ENCODE measurements at places on chromosomes 1 and 21. TPM values are rescaled to one million over a fixed set of nuclear protein-coding genes. Genes with fewer than 3 reads are reported as not detected.

The PGBD5 gene
- 2.7 TPM for total RNA-seq

The SLC44A5 gene
- total RNA-seq: 0.11 TPM

The GBP6 gene
- 0.89 TPM for total RNA-seq

The DCAF8 gene
- total RNA-seq: 221 TPM

The SAMSN1 gene
- 1.8 TPM for total RNA-seq

The FLVCR1 gene
- 7.9 TPM for total RNA-seq

The OR2L13 gene
- not detected for total RNA-seq

DNA sequence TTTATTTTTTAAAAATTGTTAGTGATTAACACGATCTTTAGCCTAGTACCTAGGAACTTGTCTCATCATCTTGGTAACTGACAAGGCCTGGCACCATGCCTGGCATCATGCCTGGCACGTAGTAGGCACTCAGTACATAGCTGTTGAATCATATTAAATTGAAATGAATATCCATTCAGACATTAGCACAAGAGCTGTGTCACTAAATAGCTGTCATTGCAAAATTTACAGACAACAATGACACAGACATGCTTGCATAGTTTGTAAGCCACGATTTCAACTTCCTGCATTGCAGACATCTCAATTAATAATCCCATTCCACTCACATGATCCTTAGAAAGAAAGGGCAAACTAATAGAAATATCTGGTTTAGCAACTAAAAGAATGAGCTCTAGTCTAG lies 15.4 kb upstream of the PHACTR4 start:
- H3K4me3 ChIP-seq: no peak overlapping the region
- no peaks in the 10 kb centered on the region for H3K36me3 ChIP-seq
- H3K4me1 ChIP-seq: no peaks in the 10 kb centered on the region
- H3K27me3 ChIP-seq: no peaks in the 10 kb centered on the region

DNA sequence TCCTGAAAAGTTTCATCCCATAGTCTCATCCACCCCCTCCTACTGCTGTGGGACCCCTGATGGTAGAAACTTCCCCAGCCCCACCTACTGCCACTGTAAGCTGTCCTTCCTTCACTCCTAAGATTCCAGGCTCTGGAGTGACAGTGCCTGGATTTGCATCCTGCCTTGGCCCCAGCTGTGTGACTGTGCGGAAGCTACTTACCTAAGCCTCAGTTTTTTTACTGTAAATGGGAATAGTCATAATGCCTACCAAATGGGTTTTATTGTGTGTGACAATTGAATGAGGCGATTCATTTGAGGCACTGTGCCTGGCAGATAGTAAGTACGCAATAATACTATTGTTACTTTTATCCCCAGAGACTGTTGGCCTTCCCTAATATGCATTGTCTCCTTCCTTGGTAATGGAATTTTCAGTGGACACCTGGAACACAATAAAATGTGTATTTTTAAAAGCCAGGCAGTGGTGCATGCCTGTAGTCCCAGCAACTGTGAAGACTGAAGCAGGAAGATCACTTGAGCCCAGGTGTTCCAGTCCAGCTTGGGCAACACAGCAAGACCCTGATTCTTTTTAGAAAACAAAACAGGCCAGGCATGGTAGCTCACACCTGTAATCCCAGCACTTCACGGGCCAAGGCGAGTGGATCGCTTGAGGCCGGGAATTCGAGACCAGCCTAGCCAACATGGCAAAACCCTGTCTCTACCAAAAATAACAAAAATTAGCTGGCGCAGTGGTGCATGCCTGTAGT lies 55.0 kb upstream of the ZNF326 start:
- DNase-seq: peak; percentile 61
- H3K4me3 ChIP-seq: no peak overlapping the region
- peak overlapping the region; percentile 54 for H3K27ac ChIP-seq

- no peaks in the 10 kb centered on the region for H3K27me3 ChIP-seq
- H3K4me3 ChIP-seq: no peak overlapping the region
Measured at GRCh38 chr1:27299385-27300271, 22.3 kb upstream of the TMEM222 start.

DNA sequence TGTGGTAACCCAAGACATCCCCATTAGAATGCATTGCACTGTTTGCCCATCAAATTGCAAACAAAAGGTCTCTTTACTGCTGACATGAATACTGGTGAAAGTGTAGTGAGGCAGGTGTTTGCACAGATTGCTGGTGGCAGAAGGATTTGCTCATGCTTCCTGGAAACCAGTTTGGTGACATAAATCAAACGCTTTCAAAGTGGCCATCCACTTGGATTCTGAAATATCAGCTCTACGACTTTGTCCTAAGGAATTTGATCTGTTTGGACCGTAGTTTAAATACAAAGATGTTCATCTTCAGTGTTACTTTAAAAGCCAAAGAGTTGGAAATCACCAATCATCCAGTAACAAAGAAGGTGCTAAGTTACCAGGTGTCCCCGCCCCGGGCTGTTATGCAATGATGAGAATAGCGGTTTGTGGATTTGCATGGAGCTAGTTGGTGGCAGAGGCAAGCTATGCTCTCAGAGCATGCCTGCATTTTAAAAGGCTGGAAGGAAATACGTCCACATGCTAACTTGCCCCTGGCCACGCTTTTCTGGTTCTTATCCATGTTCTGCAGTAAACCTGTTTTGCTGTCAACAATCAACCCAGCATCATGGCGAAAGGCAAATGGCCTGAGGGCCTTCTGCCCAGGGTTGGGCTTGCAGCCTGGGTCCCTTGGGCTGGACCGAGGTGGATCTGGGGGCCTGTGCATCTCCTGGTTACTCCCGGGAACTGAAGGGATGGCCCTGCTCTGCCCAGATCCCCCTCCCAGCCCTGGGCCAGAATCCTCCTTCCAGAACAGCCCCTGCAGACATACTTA lies 49.2 kb downstream of the UMODL1 start:
- no peaks in the 10 kb centered on the region for H3K36me3 ChIP-seq
- no peaks in the 10 kb centered on the region for H3K27me3 ChIP-seq
- no peak overlapping the region for H3K4me3 ChIP-seq
- no peak for DNase-seq

DNA sequence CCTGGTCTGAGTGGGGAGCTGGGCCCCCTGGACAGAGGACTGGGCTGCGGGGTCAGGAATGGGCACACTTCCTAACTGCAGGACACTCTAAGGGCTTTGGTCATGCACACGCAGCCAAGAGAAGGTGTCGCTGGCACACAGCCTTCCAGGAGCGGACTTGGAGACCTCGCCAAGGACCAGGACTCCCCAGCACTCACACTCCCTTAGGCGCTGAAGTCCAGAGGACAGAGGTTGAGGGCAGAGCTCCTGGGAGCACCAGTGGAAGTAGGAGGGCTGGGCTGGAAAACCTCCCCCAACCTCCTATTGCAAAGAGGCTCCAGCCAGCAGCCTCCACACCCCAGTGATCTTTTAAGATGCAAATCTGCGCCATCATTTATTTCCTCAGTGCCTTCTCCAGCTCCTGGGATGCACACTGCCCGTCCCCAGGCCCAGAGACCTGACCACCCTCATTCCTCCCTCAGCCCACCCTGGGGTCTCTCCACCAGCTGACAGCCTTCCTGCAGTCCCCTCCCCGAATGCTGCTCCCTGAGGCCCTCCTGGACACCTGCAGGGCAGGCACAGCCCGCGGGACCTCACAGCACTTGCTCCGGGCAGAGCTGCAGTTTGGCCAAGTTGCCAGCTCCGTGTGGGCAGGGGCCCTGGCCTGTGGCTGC lies 3.0 kb downstream of the TSPEAR start:
- H3K36me3 ChIP-seq: no peaks in the 10 kb centered on the region
- no peak overlapping the region for H3K27ac ChIP-seq

DNA sequence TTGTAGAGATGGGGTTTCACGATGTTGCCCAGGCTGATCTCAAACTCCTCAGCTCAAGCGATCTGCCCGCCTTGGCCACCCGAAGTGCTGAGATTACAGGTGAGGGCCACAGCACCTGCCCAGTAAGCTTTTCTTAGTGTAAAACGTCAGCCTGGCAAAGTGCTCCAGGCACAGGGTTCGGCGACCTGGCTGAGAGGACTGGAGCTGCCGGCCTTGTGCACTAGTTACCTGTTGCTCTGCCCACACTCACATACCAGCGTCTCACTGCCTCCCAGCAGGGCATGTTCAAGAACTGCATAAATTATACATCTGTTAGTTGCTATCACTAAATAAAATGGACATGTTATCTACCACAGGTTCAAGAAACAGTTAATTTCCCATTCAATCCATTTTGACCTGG lies 55.2 kb downstream of the DEGS1 start:
- H3K36me3 ChIP-seq: peaks cover 3% of the 10 kb centered on the region
- H3K27me3 ChIP-seq: no peaks in the 10 kb centered on the region
- DNase-seq: no peak
- no peaks in the 10 kb centered on the region for H3K4me1 ChIP-seq
- no peak overlapping the region for H3K4me3 ChIP-seq
- H3K27ac ChIP-seq: no peak overlapping the region

DNA sequence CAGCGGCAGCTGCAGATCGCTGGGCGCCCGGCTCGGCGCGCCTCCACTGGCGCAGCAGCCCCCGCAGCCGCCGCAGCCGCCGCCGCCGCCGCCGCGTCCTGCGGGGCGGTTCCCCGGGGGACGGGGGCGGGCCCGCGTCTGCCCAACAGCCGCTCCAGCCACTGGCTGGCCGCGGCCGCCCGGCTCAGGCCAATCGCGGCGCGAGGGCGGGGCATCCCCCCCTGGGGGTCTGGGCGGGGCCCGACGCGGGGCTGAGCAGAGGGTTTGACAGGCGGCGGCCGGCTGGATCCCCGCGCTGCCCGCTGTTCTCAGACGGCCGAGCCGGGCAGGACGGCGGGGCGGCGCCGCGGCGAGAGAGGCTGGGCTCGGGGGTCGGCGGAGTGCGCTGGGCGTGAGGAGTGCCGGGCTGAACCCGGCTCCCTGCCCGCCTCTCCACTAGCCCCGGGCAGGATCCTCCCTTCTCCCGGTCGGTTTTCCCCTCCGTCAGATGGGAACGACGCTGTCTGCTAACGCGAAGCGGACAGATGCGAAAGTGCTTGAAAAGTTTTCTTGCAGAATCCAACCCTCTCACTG lies at the start of gene GLIS1:
TSS of gene GLIS1 (minus strand) at position 56 of the 573 bp plus-strand sequence. CDS start 1,100 bp downstream, outside the sequence.
- peak within 1 kb of the TSS; percentile 31 for H3K4me3 ChIP-seq
- H3K4me1 ChIP-seq: peaks cover 16% of the 10 kb centered on the region
- no peak within 1 kb of the TSS for H3K27ac ChIP-seq
- H3K36me3 ChIP-seq: no peaks in the 10 kb centered on the region

DNA sequence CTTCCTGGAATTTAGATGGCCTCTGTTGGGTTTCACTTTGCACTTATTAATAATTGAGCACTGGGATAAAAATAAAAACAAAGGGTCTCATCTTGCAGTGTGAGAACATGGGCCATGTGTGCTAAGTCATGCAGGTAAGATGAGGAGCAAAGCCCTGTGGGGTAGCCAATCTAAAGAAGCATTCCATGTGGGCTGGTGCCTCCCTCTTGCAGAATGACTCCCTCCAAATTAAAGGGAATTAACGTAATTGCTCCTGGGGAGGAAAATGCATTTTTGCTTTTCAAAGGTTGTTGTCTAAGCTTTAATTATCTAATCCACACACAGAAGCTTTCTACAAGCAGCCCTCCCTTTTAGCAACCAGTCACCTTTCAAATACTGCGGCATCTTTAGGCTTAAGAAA lies 69.8 kb downstream of the CDC14A start:
- H3K27me3 ChIP-seq: no peaks in the 10 kb centered on the region
- no peak for DNase-seq
- H3K36me3 ChIP-seq: no peaks in the 10 kb centered on the region
- no peak overlapping the region for H3K27ac ChIP-seq

GRCh38 chr1:169098380-169098779 lies 8.1 kb upstream of the ATP1B1 start:
- no peaks in the 10 kb centered on the region for H3K27me3 ChIP-seq
- H3K27ac ChIP-seq: no peak overlapping the region
- no peaks in the 10 kb centered on the region for H3K36me3 ChIP-seq

- H3K27ac ChIP-seq: peak within 1 kb of the TSS; percentile 74
- H3K4me3 ChIP-seq: peak within 1 kb of the TSS; percentile 57
- peak; percentile 60 for DNase-seq
- peaks cover 5% of the 10 kb centered on the region for H3K4me1 ChIP-seq
Measured at GRCh38 chr1:196608390-196609369, at the start of gene KCNT2. Gene KCNT2 (minus strand): TSS chr1:196608440. CDS start chr1:196608309, 131 bp downstream.

GRCh38 chr21:43278359-43278758 lies 109.6 kb downstream of the CRYAA start:
- no peaks in the 10 kb centered on the region for H3K27me3 ChIP-seq
- H3K4me3 ChIP-seq: no peak overlapping the region
- peak; percentile 41 for DNase-seq
- peaks cover 10% of the 10 kb centered on the region for H3K4me1 ChIP-seq
- no peaks in the 10 kb centered on the region for H3K36me3 ChIP-seq

- H3K27ac ChIP-seq: no peak overlapping the region
- H3K36me3 ChIP-seq: no peaks in the 10 kb centered on the region
- no peaks in the 10 kb centered on the region for H3K4me1 ChIP-seq
- no peak for DNase-seq
- no peaks in the 10 kb centered on the region for H3K27me3 ChIP-seq
Measured at GRCh38 chr1:209561532-209561931, 22.0 kb upstream of the CAMK1G start.

DNA sequence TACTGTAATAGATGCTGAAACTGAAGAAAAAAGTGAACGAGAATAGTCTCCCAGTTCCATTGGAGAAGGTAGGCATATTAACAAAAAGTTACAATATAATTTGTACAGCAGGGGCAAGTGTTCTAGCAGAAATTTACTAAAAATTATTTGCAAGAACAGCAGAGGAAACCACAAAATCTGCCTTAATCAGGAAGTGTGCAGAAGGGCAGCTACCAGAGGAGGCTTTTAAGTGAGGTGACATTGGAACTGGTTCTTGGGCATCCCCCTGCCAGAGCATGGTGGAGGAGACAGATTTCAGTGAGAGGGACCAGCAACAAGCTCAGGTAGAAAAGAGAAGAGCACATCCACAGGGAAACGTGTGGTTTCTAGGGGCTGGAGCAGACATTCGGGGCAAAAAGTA lies 279.3 kb upstream of the CAMK1G start:
- no peaks in the 10 kb centered on the region for H3K36me3 ChIP-seq
- no peak overlapping the region for H3K4me3 ChIP-seq
- no peak overlapping the region for H3K27ac ChIP-seq

GRCh38 chr1:168640836-168641235 lies 64.4 kb downstream of the XCL1 start:
- no peak overlapping the region for H3K4me3 ChIP-seq
- H3K27me3 ChIP-seq: no peaks in the 10 kb centered on the region

DNA sequence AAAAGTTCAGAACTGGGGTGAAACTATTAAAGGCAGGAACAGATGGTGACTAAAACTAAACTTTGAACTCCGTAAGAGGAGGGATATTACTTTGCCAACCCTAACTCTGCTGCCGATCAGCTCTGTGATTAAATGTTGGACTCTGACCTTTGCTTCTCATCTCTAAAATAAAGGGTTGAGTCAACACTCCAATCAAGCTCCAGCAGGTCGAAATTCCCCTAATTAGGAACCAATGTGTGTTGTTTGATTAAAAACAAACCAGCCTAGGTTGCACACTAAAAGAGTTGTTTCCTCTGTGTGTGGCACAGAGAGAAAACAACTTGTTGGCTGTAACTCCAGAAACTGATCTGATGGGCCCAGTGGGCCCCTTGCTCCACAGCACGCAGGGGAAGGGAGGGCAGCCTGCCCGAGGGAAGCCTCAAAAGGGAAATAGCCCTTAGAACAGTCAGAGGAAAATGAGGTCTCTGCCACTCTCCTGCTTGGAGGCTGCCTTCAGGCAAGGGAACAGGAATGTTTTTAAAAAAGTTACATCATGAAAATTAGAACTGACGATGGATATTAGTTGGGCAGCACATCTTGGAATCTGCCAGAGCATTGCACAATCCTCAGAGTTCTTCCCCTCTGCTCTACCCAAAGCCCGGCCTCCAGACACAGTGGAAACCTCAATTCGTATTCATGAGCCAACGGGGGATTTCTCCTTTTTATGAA lies 69.3 kb downstream of the KCTD3 start:
- DNase-seq: no peak
- H3K27ac ChIP-seq: no peak overlapping the region
- H3K36me3 ChIP-seq: no peaks in the 10 kb centered on the region
- no peak overlapping the region for H3K4me3 ChIP-seq

Measured in thyroid gland (tissue), 4 donors.